ENCODE measurements at places on chromosomes 3 and 15.

- DNase-seq, result no peak
Observed at GRCh38 chr15:67212684-67213367, 41.6 kb downstream of the AAGAB start.

DNA sequence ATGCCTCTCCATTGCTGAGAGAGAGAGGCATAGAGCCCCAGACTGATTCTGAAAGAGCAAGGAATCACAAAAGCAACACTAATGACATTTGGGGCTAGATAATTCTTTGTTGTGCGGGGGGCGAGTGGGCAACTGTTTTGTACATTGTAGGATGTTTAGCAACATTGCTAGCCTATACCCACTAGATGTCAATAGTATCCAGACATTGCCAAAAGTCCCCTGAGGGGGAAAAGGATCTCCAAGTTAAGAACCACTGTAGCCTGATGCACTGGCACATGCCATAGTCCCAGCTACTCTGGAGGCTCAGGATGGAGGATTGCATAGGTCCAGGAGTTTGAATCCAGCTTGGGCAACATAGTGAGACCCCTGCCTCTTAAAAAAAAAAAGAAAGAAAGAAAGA, 22.8 kb upstream of the GOLM2 start:
- DNase-seq, result peak; percentile 37

GRCh38 chr3:57109437-57110199, 49.2 kb downstream of the SPATA12 start:
- no peak for DNase-seq

GRCh38 chr3:122719273-122719921, 38.8 kb downstream of the PARP14 start:
- DNase-seq, result no peak

GRCh38 chr3:121663171-121663847, 2.6 kb upstream of the HCLS1 start:
- no peak for DNase-seq

DNA sequence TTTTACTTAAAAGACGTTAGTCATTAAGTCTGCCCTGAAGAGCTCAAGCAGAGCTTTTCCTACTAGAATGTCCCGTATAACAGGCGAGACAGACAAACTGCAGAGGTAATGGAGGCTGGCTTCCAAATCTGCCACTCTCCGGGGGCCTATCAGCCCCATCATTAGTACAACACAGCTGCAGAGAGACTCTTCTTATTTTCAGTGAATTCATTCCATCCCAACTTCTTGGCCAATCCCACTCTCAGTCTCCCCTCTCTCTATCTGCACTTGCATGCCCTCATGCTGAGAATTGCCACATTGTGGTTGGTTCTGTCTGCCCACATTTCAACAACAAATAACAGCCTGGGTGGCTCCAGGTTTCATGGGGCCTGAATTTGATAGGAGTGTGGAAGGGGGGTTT, 412.7 kb downstream of the ERC2 start:
- no peak for DNase-seq

DNA sequence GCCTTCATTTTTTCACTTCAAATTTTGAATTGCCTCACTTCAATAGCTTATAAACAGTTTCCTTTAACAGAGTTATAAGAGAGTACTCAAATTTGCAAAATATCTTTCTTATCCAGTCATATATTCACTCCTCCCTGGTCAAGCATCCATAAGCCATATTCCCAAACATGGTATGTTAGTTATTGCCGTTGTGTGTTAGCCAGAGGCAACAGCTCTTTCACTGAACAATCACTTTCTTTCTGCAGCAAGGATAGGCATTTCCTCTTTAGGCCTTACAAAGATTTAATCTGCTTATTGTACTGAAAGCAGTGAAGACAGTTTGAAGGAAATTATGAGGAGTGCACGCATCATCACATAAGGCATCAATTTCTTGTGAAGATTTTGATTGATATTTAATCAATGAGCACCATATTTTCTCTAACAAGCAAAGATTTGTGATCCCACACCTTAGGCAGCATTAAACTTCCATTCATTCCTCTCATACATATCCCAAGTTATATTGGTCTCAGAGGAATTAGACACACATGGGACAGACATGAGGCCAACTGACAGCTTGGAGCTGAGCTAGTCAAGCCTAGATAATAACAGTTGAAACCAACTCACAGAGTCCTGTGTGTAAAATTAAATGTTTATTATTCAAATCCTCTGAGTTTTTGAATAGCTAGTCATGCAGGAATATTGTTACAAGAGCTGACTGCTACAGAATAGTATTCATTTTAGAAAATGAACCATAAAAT, 80.0 kb upstream of the EPHA6 start:
- DNase-seq, result no peak

DNA sequence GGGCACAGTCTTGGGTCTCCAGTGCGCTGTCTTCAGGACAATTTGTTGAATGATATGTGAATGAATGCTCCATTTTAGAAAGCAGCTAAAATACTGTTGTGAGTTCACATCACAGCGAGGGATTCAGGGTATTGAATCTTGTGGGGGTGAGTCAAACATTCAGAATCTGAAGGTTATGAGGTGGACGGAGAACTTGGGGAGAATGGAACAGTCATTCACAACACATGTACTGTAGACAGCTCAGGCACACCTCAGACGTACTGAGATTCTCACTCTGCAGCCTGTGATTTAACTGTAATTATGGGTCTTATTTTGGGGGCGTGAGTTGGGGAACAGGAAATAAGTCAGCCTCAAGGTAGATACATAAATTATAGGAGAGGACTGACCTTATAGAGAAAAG, 13.9 kb downstream of the CRYBG3 start:
- DNase-seq, result no peak

Measured in hematopoietic multipotent progenitor cell treated with erythropoietin and hydrocortisone succinate and interleukin-3 and kit ligand, for 6 days (in vitro differentiated cells).